T-cell (primary cell): ENCODE measurements at places on chromosomes 5 and 9. TPM values are rescaled to one million over a fixed set of nuclear protein-coding genes. Genes with fewer than 3 reads are reported as not detected.

Gene SNCAIP
- total RNA-seq, result not detected

Gene TMEM252
- total RNA-seq, result not detected

Gene PDLIM4
- not detected for total RNA-seq

Gene PTGER4
- total RNA-seq, result 421 TPM

Gene SPINK6
- not detected for total RNA-seq

Gene TGFBR1
- 36.9 TPM for total RNA-seq

Gene ECM2
- total RNA-seq, result not detected

Gene GALNT10
- total RNA-seq, result 48.6 TPM

Gene CCDC171
- total RNA-seq, result 1.7 TPM

Gene FCN2
- total RNA-seq, result not detected

Gene FAM221B
- not detected for total RNA-seq

Gene PLAC8L1
- total RNA-seq, result 0.43 TPM

GRCh38 chr9:99182356-99182755 is 39.4 kb downstream of the ALG2 start:
- H3K4me1 ChIP-seq, result peaks cover 14% of the 10 kb centered on the region
- H3K27ac ChIP-seq, result no peak overlapping the region
- no peak overlapping the region for H3K4me3 ChIP-seq
- H3K36me3 ChIP-seq, result no peaks in the 10 kb centered on the region

- no peaks in the 10 kb centered on the region for H3K27me3 ChIP-seq
- DNase-seq, result no peak
- no peaks in the 10 kb centered on the region for H3K36me3 ChIP-seq
- H3K27ac ChIP-seq, result no peak overlapping the region
- H3K4me1 ChIP-seq, result no peaks in the 10 kb centered on the region
These were observed 337.8 kb downstream of the DMAC1 start for GRCh38 chr9:7461791-7462190.

DNA sequence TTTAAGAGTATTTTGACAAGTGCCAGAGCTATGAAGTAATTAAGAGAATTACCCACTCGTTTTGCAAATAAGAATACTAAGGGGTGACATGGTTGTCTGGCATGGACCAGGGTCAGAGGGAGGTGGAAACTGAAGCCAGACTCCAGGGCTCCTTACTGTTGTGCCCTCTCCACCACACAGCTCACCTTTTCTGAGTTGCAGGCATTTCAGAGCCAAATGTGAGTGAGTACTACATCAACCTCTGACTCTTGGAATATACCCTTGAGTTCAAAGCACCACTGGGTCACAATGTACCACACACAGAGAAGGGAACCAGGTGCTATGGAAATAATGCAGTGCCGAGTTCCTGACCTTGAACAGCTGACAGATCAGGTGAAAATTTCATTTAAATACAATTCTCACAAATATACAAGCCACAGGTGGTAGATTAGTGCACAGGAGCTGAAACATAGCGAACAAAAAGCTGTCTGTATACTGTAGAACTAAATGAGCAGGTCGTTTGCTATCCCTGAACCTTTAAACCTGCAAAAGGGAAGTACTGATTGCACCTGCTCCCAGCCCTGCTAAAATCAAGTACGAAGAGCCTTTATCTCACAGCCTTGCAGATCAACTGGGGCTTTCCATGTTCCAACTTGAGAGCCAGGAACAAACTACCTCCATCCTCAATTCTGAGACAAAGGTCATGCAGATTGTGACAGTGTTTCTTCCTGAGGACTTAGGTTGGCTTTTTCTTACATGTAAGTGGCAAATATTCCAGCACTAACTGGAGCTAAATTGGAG is 57.0 kb downstream of the GOLM1 start:
- no peak overlapping the region for H3K27ac ChIP-seq
- H3K27me3 ChIP-seq, result no peaks in the 10 kb centered on the region
- no peak for DNase-seq
- H3K36me3 ChIP-seq, result no peaks in the 10 kb centered on the region
- no peaks in the 10 kb centered on the region for H3K4me1 ChIP-seq
- no peak overlapping the region for H3K4me3 ChIP-seq

GRCh38 chr9:92547356-92547755 is 11.6 kb upstream of the ECM2 start:
- no peak overlapping the region for H3K27ac ChIP-seq
- no peaks in the 10 kb centered on the region for H3K36me3 ChIP-seq
- no peak overlapping the region for H3K4me3 ChIP-seq
- H3K27me3 ChIP-seq, result no peaks in the 10 kb centered on the region

GRCh38 chr5:154190595-154191304 is at the start of gene GALNT10:
TSS of gene GALNT10 (plus strand) at chr5:154190733. CDS start at chr5:154190867, 134 bp downstream.
- no peaks in the 10 kb centered on the region for H3K27me3 ChIP-seq
- DNase-seq, result peak; percentile 52
- peak within 1 kb of the TSS; percentile 78 for H3K27ac ChIP-seq
- H3K36me3 ChIP-seq, result peaks cover 8% of the 10 kb centered on the region
- peaks cover 36% of the 10 kb centered on the region for H3K4me1 ChIP-seq
- peak within 1 kb of the TSS; percentile 99 for H3K4me3 ChIP-seq

DNA sequence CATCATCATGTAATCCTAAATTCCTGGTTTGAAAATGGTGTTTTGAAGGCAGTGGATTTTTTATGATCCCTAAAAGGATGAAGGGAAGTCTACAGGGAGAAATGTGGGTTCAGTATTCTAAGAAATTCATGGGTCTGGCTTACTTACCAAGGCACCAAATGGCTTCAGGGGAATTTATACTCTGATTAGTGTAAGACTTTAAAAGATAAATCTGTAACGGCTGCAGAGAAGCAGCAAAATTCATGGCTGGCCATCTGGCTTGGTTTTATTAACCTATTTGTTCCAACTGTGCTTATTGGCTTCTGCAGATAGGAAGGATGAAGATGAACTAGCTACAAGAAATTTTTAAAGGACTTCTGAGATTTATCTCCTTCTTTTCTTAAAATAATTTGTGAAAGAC is 222.8 kb downstream of the TENT4A start:
- H3K36me3 ChIP-seq, result no peaks in the 10 kb centered on the region
- no peak overlapping the region for H3K4me3 ChIP-seq

GRCh38 chr9:35937227-35937626 is 20.7 kb downstream of the OR2S2 start:
- H3K4me3 ChIP-seq, result no peak overlapping the region
- H3K27ac ChIP-seq, result no peak overlapping the region
- no peak for DNase-seq
- peaks cover 49% of the 10 kb centered on the region for H3K4me1 ChIP-seq
- no peaks in the 10 kb centered on the region for H3K36me3 ChIP-seq
- no peaks in the 10 kb centered on the region for H3K27me3 ChIP-seq

- DNase-seq, result no peak
- H3K4me1 ChIP-seq, result peaks cover 53% of the 10 kb centered on the region
- no peaks in the 10 kb centered on the region for H3K27me3 ChIP-seq
These were observed 23.9 kb downstream of the B4GALT1 start for GRCh38 chr9:33143241-33143661.

GRCh38 chr5:1220831-1221230 is 4.3 kb upstream of the SLC6A18 start:
- peaks cover 36% of the 10 kb centered on the region for H3K27me3 ChIP-seq
- no peak overlapping the region for H3K4me3 ChIP-seq
- no peak for DNase-seq
- no peaks in the 10 kb centered on the region for H3K36me3 ChIP-seq

DNA sequence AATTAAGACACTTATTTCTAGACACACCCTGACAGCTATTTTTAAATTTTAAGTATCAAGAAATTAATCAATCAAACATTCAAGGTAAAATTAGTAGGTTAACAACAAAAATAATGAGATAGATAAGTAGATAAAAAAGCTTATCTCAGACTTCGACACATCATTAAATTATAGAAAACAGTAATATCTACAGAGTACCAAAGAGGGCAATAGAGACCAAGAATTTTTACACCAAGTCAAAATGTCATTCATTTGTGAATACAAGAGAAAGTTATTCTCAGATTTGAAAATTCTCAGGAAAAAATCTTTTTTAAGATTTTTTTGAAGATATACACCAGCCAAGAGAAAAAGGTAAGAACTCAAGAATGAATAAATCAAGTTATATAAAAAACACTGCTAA is 445.6 kb downstream of the ACTL7B start:
- H3K36me3 ChIP-seq, result no peaks in the 10 kb centered on the region
- DNase-seq, result no peak
- H3K27ac ChIP-seq, result no peak overlapping the region
- no peaks in the 10 kb centered on the region for H3K27me3 ChIP-seq

DNA sequence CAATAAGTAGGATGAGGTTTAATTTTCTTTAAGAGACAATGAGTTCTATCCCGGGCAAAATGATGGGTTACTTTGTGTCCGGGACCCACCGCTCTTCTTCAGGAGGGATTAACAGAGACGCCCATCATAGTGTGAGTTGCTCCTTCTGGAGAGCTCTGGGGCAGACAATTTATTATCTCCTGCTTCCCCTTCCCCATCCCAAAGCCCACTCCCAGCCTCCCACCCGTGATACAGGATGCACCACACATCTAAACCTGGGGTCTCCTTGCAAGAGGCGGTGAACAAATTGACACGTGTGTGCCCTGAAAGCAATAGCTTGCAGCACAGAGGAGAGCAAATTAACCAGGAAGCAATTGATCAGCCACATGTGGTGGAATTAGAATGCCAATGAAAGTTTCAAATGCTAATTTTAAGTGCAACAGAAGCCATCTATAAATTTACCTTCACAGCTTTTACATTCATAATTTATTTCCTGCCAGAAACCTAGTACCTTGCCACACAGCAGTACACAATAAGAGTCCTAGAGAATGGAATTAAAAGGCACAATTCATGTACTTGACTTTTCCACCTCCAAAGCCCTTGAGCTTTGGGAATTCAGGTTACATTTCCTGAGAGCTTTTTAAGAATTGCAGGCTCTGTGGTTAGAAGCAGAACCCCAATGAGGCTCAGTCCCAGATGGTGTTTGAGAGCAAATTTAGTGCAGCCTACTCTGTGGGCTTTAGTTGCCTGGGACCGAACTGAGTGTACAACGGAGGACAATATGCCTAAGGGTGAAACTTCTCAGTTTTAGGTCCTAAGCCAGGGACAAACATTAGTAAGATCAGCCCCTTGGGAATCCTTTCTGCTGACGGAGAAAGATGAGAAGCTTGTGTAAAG is 399.6 kb downstream of the MED10 start:
- no peaks in the 10 kb centered on the region for H3K27me3 ChIP-seq
- H3K36me3 ChIP-seq, result no peaks in the 10 kb centered on the region
- H3K4me1 ChIP-seq, result no peaks in the 10 kb centered on the region
- no peak overlapping the region for H3K27ac ChIP-seq
- no peak overlapping the region for H3K4me3 ChIP-seq
- no peak for DNase-seq

DNA sequence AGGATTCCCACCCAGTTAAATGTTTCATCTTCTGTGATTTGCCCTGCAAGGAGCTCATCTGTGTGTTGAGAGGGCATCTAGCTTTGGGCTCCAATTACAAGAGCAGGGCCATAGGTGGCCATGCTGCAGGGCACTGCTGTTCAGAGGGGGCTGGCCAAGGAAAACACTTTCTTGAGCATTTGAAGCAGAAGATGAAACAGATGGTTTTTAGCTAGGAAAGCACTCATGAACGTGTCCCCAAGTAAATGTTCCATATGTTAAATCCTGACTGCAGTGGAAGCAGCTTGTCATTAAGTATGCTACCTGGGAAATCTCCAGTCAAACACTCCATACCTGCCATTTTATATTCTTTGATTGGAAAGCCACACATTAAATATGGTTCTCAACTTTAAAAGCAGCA is 176.6 kb downstream of the FBXL7 start:
- H3K27ac ChIP-seq, result no peak overlapping the region
- H3K27me3 ChIP-seq, result no peaks in the 10 kb centered on the region
- no peak overlapping the region for H3K4me3 ChIP-seq
- no peaks in the 10 kb centered on the region for H3K36me3 ChIP-seq

DNA sequence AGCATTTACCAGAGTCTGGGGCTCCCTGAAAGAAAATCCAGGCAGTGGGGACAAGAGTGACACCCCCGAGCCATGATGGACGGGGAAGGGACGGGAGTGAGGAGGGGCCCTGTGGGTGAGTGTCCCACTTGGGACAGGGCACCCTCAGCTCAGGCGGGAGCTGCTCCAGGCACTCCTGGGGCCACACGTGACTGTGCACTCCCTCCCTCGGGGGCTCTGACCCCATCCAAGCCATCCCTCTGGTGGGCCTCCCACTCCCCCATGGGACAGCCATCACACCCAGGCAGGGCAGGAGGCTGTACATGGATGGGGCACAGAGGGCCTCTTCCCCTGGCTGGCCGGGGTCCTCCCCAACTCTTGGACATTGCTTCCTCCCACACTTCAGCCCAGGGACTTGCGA is 3.0 kb upstream of the CARD9 start:
- H3K27ac ChIP-seq, result no peak overlapping the region
- peaks cover 15% of the 10 kb centered on the region for H3K36me3 ChIP-seq
- H3K4me3 ChIP-seq, result no peak overlapping the region
- no peaks in the 10 kb centered on the region for H3K27me3 ChIP-seq
- H3K4me1 ChIP-seq, result no peaks in the 10 kb centered on the region

- H3K36me3 ChIP-seq, result no peaks in the 10 kb centered on the region
- H3K4me3 ChIP-seq, result no peak overlapping the region
- DNase-seq, result no peak
These were observed 62.2 kb upstream of the ZNF462 start for GRCh38 chr9:106800701-106801270.

- H3K27ac ChIP-seq, result no peak overlapping the region
- H3K27me3 ChIP-seq, result no peaks in the 10 kb centered on the region
- no peaks in the 10 kb centered on the region for H3K4me1 ChIP-seq
- H3K4me3 ChIP-seq, result no peak overlapping the region
These were observed 352.6 kb upstream of the PANK3 start for GRCh38 chr5:168931638-168932345.
